Muscle of back (tissue), 13 donors: ENCODE measurements at places on chromosomes 1 and 21.

- DNase-seq, result no peak
Observed at GRCh38 chr1:84774669-84775534, 84.6 kb upstream of the SSX2IP start.

DNA sequence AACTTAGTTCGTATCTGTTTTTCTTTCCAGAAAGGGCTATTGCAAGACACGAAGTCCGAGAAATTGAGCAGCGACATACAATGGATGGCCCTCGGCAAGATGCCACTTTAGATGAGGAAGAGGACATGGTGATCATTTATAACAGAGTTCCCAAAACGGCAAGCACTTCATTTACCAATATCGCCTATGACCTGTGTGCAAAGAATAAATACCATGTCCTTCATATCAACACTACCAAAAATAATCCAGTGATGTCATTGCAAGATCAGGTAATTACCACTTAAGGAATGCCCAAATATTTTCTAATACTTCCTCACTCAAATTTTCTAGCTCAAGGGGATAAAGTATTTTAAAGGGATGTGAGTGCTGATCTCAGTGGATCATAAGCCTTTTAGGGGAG lies 158.5 kb downstream of the HS2ST1 start:
- DNase-seq, result no peak

GRCh38 chr1:99580451-99580850 lies 65.5 kb upstream of the PALMD start:
- DNase-seq, result no peak

DNA sequence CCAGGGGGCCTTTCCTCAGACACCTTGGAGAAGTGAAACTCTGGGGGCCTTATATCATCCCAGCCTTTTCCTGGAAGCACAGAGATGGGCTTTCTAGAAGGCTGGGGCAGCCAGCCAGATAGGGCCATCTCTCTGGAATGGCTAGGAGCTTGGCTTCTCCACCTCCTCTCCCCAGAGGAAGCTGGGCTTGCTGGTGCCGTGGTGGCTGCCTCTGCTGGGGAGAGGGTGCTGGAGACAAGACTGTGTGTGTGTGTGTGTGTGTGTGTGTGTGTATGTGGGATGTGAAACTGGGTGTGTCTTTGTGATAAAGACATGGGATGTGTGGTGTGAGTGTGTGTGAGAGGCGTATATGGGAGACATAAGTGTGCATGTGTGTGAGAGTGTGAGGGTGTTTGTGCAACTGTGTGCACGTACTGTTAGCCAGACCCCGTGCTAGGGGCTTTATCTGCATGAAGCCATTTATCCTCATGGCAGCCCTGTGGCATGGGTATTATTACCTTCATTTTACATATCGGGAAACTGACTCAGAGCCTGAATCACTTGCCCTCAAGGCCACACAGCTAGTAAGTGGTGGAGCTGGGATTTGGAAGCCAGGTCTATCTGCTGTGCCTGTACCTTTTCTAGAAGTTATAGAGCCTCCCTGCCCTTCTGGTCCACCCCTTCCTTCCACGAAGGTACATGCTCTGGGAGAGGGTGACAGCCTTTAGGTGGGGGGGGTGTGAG lies 44.2 kb downstream of the PTPRU start:
- DNase-seq, result no peak

DNA sequence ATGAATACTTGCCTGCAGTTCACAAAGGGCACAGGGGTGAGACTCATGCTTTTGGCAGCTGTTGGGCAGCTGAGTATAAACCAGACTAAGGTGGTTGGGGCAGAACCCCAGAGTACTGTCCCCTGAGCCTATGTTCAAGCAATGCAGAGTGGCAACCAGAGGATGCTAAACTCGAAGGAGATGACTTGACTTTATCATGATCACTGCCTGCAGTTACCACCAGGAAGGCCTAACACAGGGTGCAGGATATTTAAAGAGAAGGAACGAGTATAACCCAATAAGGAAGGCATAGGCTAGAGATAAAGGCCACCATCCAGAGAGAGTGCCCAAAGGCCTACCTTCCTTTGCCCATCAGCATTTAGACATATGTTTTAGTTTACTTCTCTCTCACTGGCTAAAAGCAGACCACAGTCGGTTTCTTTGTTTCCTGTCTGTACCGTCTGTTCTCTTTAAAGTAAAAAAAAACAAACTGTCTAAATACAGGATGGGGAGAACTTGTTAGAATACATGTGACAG lies 83.3 kb downstream of the MPZL1 start:
- no peak for DNase-seq

GRCh38 chr1:219988387-219988786 lies 57.9 kb downstream of the EPRS1 start:
- DNase-seq, result no peak
